Fibroblast of skin of back (primary cell): ENCODE measurements at places on chromosomes 12 and 14.

GRCh38 chr12:3554371-3555115, 63.5 kb downstream of the PRMT8 start:
- no peak for DNase-seq

GRCh38 chr14:104676694-104677511, 12.5 kb upstream of the INF2 start:
- peak; percentile 31 for DNase-seq

DNA sequence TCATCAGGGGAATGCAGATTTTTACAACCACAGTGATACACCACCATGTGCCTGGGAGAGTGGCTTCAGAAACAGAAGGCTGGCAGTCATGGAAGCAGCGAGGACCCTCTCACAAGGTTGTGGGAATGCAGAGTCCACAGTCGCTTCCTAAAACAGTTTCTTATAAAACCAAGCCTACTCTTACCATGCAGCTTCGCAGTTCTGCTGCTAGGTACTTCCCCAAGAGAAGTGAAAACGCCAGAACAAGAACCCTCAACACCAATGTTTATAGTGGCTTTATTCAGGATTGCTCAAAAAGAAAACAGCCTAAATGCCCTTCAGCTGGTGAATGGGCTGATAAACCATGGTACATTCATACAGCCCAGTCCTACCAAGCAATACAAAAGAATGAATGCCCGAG, 87.2 kb downstream of the DDX51 start:
- no peak for DNase-seq

DNA sequence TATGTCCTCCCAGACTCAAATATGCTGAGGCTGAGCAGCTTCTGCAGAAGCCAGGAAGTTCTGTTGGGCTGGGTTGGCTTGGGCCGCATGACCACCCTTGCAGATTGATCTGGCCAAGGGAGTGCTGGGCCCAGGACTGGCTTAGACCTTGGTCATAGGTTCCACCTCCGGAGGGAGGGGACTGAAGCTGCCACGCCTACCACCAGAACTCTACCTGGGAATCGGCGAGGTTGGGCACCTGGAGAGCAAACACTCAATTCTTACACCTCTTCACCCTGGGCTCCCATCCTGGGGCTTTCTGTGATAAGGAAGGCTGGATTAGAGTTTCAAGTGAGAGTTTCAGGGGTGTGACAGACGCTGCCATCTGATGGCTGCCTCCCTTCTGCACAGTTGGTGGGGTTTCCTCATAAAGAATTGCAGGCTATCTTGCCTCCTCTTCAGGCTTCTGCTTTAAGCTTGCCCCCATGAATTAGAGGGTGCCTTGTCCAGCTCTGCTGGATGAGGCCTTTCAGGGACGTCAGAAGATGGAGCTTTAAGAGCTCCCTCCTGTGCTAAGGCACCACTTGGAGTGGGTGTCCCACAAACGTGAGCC, 5.8 kb downstream of the SLC24A4 start:
- no peak for DNase-seq

- peak; percentile 97 for DNase-seq
Measured at GRCh38 chr14:51604073-51604472, 47.6 kb upstream of the FRMD6 start.

- no peak for DNase-seq
Measured at GRCh38 chr14:98962118-98962517, 309.9 kb downstream of the BCL11B start.

DNA sequence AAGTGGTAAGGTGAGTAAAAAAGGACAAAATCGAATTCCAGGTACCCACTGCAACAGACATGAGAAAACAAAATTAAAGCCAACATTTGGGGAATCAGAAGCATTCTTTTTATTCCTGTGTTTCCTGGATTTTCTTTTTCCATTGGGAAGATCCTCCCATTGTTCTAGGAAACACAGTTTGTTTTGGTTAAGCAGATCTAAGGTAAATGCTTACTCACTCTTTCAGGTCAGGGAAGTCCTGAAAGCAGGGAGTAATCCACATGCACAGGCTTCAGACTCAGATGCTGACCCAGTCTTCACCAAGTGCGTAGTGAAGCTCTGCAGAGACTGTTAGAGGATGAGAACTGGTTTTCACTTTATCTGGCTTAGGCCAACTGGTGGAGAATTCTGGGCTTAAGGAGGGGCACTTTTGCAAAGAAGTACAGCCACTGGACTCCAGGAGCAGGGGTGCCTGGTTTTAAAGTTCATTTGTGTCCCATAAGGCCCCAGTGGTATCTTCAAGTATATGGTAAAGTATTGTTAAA, 57.7 kb downstream of the RPAP3 start:
- DNase-seq, result no peak

DNA sequence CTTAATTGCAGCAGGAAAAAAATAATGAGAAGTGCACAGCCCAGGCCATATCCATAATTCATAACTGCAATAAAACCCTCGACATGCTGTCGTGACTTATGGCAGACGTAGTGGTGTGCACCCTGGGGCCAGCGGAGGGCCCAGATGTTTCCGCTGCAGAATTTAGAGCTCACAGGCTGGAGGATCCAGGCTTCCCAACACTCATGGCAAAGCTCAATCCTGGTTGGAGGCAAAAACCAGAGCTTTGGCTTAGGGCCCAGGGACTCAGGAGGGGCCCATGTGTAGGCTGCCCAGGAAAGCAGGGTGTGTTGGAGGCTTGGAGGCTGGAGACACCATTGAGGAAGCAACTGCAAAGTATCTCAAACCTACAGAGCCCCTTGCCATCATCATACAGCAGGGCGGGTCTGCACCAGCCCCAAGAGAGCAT, 68.7 kb downstream of the SERPINA3 start:
- DNase-seq, result no peak

DNA sequence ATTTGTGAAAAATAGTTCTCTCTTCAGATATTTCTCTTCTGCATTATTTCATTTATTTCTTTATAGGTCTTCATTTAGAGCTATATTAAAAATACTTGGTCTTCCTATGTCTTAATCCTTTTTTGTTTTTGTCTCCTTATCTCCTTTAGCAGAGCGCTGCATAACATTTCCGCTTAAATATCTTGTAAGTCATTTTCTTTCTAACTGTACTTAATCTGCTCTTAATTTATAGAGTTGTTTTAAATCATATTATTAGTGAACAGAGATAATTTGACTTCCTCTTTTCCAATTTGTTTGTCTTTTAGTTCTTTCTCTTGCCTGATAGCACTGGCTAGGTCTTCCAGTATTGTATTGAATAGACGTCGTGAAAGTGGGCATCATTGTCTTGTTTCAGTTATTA, 18.0 kb downstream of the LUM start:
- no peak for DNase-seq

GRCh38 chr14:99604766-99605298, 825 bp upstream of the CCDC85C start:
- peak; percentile 43 for DNase-seq

GRCh38 chr12:51285843-51286242, 15.6 kb upstream of the SMAGP start:
- DNase-seq, result no peak

DNA sequence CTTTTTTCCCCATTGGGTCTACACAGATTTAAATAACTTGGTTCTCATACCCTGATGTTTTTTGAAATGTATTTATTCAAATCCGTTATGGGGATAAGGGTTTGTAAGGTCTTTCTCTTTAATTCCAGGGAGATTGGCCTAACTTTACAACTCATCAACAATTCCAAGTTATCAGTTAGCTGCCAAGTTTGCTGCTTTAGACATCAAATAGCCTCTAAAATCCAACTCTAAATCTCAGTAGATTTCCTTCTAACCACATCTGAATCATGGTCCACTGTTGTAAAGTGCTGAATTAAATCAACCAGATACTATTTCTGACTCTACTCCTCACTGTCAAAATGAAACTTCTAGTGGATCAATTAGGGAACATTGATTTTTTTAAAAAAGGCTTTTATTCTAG, 364.1 kb upstream of the E2F7 start:
- DNase-seq, result no peak

DNA sequence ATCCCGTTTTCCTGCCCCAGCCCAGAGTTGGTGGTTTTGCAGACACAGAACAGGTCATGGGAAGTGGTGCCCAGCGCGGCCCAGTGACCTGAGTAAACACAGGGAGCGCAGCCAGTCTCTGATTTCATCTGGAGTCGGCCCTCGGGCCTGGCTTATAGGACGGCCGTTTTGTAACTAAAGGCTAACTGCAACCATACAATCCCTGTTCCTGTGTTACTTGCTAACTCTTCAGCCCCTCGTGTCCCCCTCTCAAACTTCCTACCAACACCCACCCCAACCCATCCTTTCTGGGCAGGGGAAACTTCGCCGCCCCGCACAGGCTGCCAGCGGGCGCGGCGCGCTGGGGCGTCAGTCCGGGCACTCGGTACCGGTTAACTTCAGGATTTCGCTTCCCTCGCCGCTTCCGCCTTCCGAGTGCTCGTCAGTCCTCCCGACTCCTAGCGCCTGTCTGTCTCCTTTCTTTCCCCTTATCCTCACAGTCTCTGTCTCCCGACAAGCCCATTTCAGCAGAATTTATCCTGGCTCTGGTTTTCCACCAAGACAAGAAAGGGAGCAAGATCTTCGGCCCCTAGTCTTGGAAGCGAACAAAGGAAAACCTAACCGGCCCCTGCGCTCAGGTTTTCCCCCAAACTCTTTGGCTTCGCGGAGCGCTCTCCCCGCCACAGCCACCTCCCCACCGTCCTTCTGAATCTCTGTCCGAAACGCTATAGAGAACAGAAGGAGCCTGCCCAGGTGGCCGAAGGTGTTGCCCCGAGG, 2.0 kb downstream of the SIX1 start:
- DNase-seq, result peak; percentile 68

- no peak for DNase-seq
Measured at GRCh38 chr14:56603648-56604047, 24.1 kb downstream of the TMEM260 start.

GRCh38 chr14:23160924-23161522, 22.4 kb downstream of the SLC7A8 start:
- peak; percentile 46 for DNase-seq

- no peak for DNase-seq
Measured at GRCh38 chr12:9928607-9929006, 3.6 kb downstream of the CLEC2A start.

GRCh38 chr14:87094913-87095312, 898.1 kb downstream of the GALC start:
- no peak for DNase-seq

GRCh38 chr12:124994437-124994975, 1.1 kb downstream of the BRI3BP start:
- DNase-seq, result no peak

DNA sequence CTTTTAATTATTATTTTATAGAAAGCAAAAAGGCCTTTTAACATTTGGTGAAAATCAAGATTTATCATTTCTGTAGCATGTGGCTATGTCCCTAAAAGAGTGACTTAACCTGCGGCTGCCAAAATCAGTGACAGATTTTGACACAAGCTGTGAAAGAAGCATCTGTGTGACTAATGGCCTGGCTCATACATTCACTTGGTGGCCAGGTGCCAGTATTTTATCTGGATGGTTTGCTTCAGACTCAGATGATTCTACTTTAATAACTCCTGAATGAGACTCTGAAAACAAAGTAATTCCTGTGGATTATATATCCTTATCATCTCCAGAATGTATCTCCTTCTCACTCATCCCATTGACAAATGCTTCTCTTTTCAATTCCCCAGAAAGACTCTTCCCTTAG, 103.0 kb downstream of the FSCB start:
- peak; percentile 12 for DNase-seq

GRCh38 chr12:64218597-64218996, 3.5 kb downstream of the KICS2 start:
- DNase-seq, result no peak

GRCh38 chr12:92947589-92948215, 18.6 kb upstream of the EEA1 start:
- DNase-seq, result no peak

DNA sequence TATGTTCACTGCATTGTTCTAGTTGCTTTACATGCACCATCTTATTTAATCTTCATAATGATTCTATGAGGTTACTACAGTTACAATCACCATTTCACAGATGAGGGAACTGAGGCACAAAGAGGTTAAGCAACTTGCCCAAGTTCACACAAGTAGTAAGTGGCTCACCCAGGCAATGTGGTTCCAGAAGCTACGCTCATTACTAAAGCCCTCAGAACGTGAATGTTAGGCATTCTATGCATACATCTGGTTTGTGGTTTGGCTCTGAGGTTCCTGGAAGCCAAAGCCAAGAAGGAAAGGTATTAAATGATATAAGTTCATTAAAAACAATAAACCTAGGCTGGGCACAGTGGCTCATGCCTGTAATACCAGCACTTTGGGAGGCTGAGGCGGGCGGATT, 14.4 kb upstream of the VRTN start:
- DNase-seq, result peak; percentile 70

DNA sequence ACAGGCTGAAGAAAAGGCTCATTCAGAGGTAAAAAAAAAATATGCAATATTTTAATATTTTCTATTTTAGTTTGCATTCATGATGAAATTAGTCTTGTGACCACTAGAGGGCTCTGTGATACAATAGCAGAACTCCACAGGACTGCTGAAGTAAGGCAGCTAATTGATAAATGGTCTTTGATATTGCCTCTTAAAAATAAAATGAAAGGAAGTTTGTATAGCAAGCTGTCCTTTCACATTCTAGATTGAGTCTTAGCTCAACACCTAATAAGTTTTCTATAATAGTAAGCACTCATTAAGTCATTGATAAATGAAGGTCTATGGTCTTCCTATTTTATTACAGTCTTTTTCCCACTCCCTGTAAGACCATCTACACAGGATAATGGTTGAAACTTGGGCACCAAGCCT, 315.7 kb downstream of the NAV3 start:
- DNase-seq, result peak; percentile 39

DNA sequence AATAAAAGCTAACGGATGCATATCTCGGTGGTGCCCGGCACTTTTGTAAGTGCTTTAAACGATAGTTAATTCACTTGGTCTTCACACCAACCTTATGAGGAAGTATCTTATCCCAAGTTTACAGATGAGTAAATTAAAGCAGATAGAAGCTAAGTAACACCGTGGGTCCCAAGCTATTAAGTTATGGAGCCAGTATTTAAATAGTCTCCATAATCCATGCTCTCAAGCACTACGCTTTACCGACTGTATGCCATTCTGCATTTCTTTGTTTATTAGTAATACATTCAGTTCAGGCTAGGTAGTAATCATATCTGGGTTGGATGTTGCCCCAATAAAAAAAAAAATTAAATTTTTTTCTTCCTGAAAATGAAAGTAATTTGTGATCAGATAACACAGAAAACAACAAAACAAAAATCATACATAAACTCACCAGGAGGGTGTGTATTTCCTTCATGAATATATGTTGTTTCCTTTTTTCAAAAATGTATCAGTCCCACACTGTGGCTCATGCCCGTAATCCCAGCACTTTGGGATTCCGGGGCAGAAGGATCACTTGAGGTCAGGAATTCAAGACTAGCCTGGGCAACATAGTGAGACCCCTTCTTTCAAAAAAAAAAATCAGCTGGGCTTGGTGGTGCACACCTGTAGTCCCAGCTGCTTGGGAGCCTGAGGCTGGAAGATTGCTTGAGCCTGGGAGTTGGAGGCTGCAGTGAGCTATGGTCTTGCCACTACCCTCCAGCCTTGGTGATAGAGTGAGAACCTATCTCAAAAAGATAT, 1.4 kb upstream of the M6PR start:
- no peak for DNase-seq

- DNase-seq, result peak; percentile 91
Measured at GRCh38 chr12:71397433-71397954, 42.1 kb upstream of the LGR5 start.

- no peak for DNase-seq
Measured at GRCh38 chr14:77964586-77964985, 164.7 kb downstream of the ADCK1 start.

- DNase-seq, result no peak
Measured at GRCh38 chr12:45220363-45220931, 4.6 kb downstream of the ANO6 start.
